Metanephros (tissue), 2 donors: ENCODE measurements at places on chromosomes 16 and 17. TPM values are rescaled to one million over a fixed set of nuclear protein-coding genes. Genes with fewer than 3 reads are reported as not detected.

Gene HCRT
- total RNA-seq, result not detected

Gene ZNF287
- 10.2 TPM for total RNA-seq

Gene TBC1D3K
- total RNA-seq, result not detected

Gene FAM20A
- 13.1 TPM for total RNA-seq

Gene WFIKKN1
- total RNA-seq, result 1.8 TPM

Gene ABCC3
- total RNA-seq, result 13.5 TPM

Gene CACNG5
- 2.5 TPM for total RNA-seq

Gene KRTAP1-5
- total RNA-seq, result not detected

Gene ALOX15
- total RNA-seq, result 0.58 TPM

Gene TNFRSF17
- total RNA-seq, result not detected

Gene DHX40
- 74.2 TPM for total RNA-seq

Gene NPTX1
- total RNA-seq, result 0.99 TPM

Gene TRPV3
- 0.64 TPM for total RNA-seq

Gene PHOSPHO1
- total RNA-seq, result 23.2 TPM

Gene EFCAB5
- 0.82 TPM for total RNA-seq

Gene TMEM208
- 16.5 TPM for total RNA-seq

Gene NUTF2
- 115 TPM for total RNA-seq

Gene TNFSF13
- total RNA-seq, result 10.2 TPM

Gene HSD17B1
- 2.3 TPM for total RNA-seq

Gene ZACN
- not detected for total RNA-seq

Gene SCNN1G
- 42.4 TPM for total RNA-seq

Gene ZSCAN10
- 0.12 TPM for total RNA-seq

Gene KIFC3
- 92.7 TPM for total RNA-seq

Gene SRSF2
- total RNA-seq, result 437 TPM

Gene CPNE7
- total RNA-seq, result 2.5 TPM

Gene DPEP1
- 42.4 TPM for total RNA-seq

Gene ZKSCAN2
- total RNA-seq, result 8.2 TPM

Gene KIF2B
- total RNA-seq, result not detected

Gene GRIN2C
- total RNA-seq, result 1.2 TPM

Gene KARS1
- total RNA-seq, result 85.7 TPM

Gene MT1G
- 40.0 TPM for total RNA-seq

Gene VMO1
- 1.9 TPM for total RNA-seq

Gene PMM2
- total RNA-seq, result 19.8 TPM

Gene ARL5C
- not detected for total RNA-seq

Gene XYLT1
- total RNA-seq, result 17.7 TPM

Gene TMIGD1
- not detected for total RNA-seq

Gene PITPNM3
- total RNA-seq, result 11.7 TPM

Gene CLEC3A
- total RNA-seq, result not detected

Gene TMEM238L
- 5.0 TPM for total RNA-seq

Gene FAM222B
- 9.5 TPM for total RNA-seq

Gene CCL4
- total RNA-seq, result 6.0 TPM

Gene CD79B
- 6.8 TPM for total RNA-seq

Gene SLC12A3
- 58.9 TPM for total RNA-seq

Gene DPEP3
- not detected for total RNA-seq

Gene CFDP1
- total RNA-seq, result 56.9 TPM

Gene METRN
- total RNA-seq, result 21.3 TPM
